ENCODE measurements at places on chromosomes 5 and 9.

DNA sequence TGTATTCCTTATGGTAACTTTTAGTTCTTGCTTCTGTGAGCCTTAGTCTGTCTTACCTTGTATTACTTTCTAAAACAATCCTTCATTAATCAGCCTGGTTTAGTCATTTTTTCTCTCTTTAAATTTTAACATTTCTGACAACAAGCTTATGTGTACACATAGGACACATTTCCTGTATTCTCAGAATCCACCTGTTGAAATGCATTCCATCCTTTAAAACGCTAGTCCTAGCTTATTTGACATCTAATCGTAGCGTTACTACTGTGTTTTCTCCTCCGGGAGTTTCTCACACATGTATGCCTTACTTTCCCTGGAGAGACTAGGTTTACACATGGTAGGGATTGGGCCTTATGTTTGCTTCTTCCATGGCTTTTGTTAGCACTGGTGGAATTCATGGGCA lies 3.8 kb downstream of the TARS1 start:
- DNase-seq = no peak

DNA sequence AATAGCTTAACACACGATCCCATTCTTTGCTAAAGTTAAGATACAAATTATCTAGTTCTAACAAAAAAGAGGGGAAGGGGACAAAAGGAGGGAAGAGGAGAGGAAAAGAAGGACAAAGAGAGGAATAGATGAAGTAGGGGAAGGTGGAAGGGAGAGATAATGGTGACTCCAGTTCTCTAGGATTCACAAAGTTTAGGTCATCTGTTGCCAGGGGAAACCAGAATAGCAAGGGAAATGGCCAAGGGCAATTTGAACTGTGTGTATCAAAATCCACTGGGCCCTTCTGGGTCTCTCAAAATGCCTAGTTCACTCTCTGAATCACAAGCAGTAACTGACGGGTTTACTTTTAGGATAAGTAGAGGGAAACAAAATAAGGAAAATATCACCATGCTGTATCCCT lies 7.6 kb downstream of the SLC24A2 start:
- no peak for DNase-seq

- no peak for DNase-seq
Measured at GRCh38 chr5:98474782-98475181, 298.7 kb upstream of the RGMB start.

DNA sequence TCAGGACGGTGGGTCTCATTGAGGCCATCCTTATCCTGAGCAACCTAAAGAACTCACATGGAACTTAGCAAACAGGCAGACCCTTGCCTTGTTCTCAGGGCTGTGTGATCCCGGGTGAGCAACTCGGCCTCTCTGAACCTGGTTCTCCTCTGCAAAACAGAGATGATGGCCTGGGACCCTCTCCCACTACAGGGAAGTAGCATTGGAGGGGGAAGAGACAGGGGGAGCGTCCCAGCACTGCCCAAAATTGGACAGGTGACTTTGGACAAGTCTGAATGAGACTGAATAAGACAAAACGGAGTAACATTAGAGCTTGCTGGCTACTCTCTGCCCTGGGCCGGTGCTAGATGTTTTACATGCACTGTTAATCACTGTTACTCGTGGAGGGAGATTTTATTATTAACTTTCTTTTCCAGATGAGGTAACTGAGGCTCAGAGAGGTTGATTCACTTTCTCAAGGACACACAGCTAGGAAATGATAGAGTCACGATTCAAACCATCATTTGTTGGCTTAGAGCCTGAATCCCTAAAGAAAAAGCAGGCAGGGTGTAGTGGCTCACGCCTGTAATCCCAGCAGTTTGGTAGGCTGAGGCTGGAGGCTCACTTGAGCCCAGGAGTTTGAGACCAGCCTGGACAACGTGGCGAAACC lies 136.4 kb downstream of the C9orf50 start:
- DNase-seq = no peak

- no peak for DNase-seq
Measured at GRCh38 chr5:138926688-138927448, 51.7 kb upstream of the LRRTM2 start.

GRCh38 chr5:41841325-41841724 lies 28.9 kb downstream of the OXCT1 start:
- no peak for DNase-seq

DNA sequence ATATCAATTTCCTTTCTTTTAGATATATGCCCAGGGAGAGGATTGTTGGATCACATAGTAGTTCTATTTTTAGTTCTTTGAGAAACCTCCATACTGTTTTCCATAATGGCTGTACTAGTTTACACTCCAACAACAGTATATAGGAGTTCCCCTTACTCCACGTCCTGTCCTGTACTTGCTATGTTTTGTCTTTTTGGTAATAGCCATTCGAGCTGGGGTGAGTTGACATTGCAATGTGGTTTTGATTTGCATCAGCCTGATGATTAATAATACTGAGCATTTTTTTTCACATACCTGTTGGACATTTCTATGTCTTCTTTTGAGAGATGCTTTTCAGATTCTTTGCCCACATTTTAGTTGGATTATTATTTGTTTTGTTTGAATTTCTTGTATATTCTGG lies 445.9 kb downstream of the NTRK2 start:
- no peak for DNase-seq

GRCh38 chr9:98401140-98402018 lies 145.9 kb upstream of the TBC1D2 start:
- DNase-seq = no peak

- no peak for DNase-seq
Measured at GRCh38 chr9:123378956-123379660, 23.1 kb downstream of the CRB2 start.

DNA sequence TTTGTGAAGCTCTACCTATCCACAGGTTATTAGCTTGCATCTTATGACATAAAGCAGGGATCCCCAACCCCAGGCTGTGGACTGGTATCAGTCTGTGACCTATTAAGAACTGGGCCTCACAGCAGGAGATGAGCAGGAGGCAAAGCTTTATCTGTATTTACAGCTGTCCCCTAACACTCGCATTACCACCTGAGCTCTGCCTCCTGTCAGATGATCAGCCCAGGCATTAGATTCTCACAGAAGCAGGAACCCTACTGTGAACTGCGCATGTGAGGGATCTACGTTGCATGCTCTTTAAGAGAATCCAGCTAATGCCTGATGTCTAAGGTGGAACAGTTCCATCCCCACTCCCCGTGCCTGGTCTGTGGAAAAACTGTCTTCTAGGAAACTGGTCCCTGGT lies 19.7 kb downstream of the FBXW11 start:
- no peak for DNase-seq

GRCh38 chr9:94773655-94774054 lies 47.2 kb downstream of the AOPEP start:
- DNase-seq = no peak

GRCh38 chr9:108392877-108393276 lies 462.9 kb downstream of the ACTL7B start:
- no peak for DNase-seq

DNA sequence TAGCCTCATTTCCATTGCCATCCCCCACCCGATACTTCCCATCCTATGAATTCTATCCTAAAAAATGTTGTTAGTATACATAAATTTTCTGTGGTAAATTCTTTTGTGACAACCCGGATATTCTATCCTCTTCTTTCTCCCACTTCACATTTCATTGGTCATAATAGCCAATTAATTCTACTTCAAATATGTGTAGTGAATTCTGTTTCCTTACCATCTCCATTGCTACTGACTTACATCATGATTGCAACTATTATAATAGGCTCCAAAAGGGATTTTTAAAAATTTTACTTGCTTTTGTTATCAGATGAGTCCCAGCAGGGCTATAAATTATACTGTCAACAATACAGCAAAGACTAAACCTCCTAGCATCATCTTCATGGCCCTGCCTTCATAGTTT lies 1326.8 kb downstream of the PTPRD start:
- no peak for DNase-seq

DNA sequence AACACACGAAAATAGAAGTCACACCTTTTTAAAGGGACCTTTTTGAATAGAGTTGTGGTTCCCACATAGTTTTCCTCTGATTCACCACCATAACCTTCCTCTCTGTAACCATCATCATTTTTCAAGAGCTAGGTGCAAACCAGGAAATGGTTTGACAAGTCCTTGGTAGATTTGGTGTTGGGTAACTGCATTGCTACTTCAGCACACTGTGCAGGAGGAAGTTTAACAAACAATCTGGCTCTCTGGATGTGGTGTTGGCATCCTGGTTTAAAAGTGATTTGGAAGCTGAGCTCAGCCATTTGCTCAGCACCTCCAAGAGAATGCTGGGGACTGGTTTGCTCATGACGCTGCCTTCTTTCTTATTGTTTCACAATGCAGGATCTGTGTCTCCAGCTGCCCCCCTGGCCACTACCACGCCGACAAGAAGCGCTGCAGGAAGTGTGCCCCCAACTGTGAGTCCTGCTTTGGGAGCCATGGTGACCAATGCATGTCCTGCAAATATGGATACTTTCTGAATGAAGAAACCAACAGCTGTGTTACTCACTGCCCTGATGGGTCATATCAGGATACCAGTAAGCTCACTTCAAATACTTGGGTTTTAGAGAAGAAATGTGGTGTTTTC lies 213.1 kb downstream of the RFK start:
- DNase-seq = no peak

GRCh38 chr5:29037716-29038115 lies 1999.3 kb upstream of the CDH9 start:
- no peak for DNase-seq
